T-helper 22 cell (primary cell): ENCODE measurements at places on chromosomes 3 and 15.

DNA sequence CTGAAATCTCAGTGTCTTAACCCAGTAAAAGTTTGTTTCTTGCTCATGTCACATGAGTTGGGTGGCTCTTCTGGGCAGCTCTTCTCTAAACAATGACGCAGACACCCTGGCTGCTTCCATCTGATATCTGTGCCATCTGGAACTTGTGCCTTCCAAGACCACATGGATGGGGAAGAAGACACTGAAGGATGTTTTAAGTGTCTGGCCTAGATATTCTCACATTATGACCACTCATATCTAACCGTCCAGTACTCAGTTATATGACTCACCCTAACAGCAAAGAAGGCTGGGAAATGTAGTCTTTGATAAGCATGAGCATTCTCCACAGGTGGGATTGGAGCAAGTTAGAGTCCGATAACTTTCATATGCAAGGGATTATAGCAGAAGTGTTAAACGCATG, 66.4 kb downstream of the RYR3 start:
- no peak for DNase-seq

DNA sequence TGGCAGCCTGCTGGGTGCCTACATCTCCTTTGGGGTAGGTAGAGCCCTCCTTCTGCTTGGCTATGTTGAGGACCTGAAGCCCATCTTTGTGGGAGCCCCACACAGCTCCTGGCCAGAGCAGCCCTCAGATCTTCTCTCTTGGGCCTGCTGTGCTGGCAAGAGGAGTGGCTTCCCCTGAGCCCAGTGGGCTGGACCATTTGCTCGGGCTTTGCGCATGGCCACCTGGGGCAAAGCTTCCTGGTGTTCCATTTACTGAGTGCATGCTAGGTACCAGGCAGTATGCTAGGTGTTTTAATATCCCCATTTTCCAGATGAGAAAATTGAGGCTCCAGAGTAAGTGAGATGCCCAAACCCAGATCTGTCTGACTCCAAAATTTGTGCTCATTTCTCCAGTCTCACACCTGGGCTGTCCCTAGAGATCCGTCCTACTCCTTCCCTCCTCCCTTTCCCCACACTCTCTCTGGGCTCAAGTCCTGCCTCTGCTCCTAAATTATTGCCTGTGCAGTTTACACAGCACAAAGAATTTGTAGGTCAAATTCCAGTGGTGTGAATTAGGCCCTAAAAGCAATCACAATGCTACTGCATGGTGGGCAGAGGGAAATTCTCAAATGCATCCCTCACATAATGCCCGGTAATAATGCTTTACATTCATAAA, 39.7 kb downstream of the SLC28A1 start:
- DNase-seq: no peak

DNA sequence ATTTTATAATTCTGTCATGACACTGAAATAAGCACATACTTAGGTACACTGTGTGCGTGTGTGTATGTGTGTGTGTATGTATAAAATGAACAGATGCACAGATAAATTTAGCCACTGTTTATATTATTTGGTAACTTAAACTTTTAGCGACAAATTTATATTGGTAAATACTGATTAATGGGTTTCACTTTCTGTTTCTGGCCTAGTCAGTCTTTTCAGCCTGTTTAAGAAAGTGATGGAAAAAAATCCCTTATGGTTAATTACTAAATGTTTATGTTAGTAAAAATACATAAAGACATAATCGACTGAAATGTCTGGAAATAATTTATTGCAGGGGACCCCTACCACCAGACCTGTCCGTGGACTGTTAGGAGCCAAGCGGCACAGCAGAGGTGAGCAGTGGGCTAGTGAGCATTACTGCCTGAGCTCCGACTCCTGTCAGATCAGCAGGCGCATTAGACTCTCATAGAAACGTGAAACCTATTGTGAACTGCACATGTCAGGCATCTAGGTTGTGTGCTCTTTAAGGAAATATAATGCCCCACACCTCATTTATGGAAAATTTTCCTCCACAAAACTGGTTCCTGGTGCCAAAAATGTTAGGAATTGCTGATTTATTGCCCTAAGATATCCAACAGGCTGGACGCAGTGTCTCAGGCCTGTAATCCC, 717.4 kb downstream of the SI start:
- no peak for DNase-seq

GRCh38 chr15:41795996-41796856, 21.9 kb downstream of the MAPKBP1 start:
- no peak for DNase-seq

GRCh38 chr3:36972163-36972562, 20.8 kb downstream of the EPM2AIP1 start:
- no peak for DNase-seq

- DNase-seq: no peak
These were observed 78.9 kb downstream of the ULK4 start for GRCh38 chr3:41882956-41883355.
